ENCODE measurements at places on chromosomes 3 and 15. TPM values are rescaled to one million over a fixed set of nuclear protein-coding genes. Genes with fewer than 3 reads are reported as not detected.
A peak's percentile ranks its signal among the peaks of the same experiment; 100 is the strongest.

GRCh38 chr15:31848621-31849020 lies 181.7 kb upstream of the CHRNA7 start:
- no peaks in the 10 kb centered on the region for H3K4me1 ChIP-seq
- no peaks in the 10 kb centered on the region for H3K36me3 ChIP-seq
- H3K27me3 ChIP-seq, result no peaks in the 10 kb centered on the region
- no peak overlapping the region for H3K27ac ChIP-seq
- DNase-seq, result no peak
- H3K4me3 ChIP-seq, result no peak overlapping the region

The ARPIN gene
- total RNA-seq, result 18.7 TPM

DNA sequence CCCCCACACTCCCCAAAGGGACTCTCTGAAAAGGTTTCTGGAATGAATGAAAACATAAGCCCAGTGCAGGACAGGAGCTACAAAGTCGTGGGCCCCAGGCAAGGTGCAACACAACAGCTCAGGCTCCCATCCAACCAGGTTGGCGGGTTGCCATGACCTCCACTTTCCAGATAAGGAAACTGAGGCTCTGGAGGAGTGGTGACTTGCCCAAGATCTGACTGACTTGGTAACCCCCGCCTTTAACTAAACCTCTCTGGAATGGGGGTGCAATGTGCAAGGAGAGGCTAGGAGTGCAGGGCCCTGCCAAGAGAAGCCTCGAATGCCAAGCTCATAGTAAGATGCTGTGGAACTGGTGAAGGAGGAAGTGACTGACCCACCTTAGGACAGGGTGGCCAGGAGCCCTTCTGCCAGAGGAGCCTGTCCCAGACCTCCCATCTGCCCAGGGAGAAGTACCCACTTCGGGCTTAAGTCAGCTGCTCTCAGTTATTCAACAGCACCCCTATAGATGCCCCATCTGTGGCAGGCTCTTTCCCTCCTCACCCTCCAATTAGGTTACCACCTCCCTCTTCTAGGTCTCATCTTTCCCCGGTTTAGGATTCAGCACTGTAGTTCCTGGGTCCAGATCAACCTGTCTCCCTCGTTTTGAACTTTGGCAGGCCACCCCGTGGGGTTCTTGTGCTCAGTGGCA lies 553 bp upstream of the TNNC1 start:
- H3K27me3 ChIP-seq, result no peaks in the 10 kb centered on the region
- H3K27ac ChIP-seq, result no peak overlapping the region

The PLA2G4D gene
- total RNA-seq, result not detected

DNA sequence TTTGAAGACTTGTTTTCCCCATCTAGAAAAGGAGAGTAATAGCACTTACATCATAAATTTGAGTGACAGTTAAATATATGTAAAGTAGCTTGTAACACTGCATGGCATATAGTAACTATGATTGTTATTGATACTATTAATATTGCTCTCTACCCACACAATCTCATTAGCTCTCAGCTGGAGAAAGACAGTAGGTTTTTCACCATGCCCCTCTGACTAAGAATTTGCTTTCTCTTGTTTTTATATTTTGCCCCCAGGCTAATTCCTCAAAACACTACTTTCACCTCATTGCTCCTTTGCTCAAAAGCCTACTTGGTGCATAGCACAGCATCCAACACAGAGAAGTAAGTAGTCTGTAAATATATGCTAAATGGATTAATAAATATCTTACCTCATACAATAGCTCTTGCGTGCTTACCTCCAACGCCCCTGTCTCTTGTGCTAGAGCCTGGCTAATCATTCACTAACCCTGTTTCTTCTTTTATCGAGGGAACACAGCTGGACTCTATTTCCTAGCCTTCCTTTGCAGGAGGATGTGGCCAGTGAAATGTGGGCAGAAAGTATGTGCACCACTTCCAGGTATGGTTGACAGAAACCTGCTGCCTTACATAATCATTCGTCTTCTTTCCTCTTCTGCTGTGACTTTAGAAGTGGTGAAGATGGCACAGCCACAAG lies 190.0 kb downstream of the PLCH1 start:
- DNase-seq, result no peak
- no peaks in the 10 kb centered on the region for H3K27me3 ChIP-seq
- H3K4me3 ChIP-seq, result no peak overlapping the region
- H3K36me3 ChIP-seq, result no peaks in the 10 kb centered on the region
- no peak overlapping the region for H3K27ac ChIP-seq

The MASP1 gene
- total RNA-seq, result 0.31 TPM

The ANKRD34C gene
- total RNA-seq, result not detected

- DNase-seq, result no peak
- H3K4me3 ChIP-seq, result no peak overlapping the region
- H3K4me1 ChIP-seq, result peaks cover 39% of the 10 kb centered on the region
These were observed 257.4 kb upstream of the IL12A start for GRCh38 chr3:159731254-159731653.

DNA sequence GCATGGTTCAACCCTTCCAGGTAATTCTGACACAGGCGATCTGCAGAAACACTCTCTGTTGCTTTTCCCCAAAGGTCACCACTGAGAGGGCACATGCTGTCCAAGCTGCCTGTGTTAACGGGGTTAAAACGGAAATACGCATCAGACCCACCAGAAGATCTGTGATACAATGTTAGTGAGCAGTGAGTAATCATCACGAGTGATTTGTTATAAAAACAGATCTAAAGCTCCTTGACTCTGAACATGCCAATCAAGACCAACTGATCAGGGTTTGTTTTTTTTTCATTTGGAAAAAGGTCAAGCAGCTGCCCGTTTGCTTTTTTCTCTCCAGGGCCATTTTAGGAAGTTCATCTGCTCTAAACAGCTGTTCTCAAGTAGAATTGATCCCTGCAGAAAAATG lies 43.2 kb downstream of the FGF12 start:
- no peaks in the 10 kb centered on the region for H3K4me1 ChIP-seq
- no peaks in the 10 kb centered on the region for H3K36me3 ChIP-seq
- no peak overlapping the region for H3K27ac ChIP-seq

DNA sequence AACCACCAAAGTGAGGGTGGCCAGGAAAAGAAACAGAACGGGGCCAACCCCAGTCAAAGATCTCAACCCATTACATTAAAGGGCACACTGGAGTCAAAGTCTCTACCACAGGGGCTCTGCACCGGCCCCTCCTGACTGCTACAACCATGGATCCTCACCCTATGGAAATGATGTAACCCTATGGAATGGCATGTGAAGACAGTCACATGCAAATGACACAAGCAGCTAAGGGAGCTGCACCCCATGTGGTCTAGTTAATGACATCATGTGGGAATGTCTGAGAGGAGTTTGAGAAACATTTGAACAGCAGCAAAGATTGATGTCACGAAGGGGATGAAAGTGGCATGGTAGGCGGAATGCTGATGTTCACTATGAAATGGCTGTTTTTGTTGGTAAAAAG lies 298.2 kb upstream of the SLCO3A1 start:
- H3K36me3 ChIP-seq, result no peaks in the 10 kb centered on the region
- no peaks in the 10 kb centered on the region for H3K4me1 ChIP-seq
- DNase-seq, result no peak
- no peaks in the 10 kb centered on the region for H3K27me3 ChIP-seq
- H3K4me3 ChIP-seq, result no peak overlapping the region
- H3K27ac ChIP-seq, result no peak overlapping the region

DNA sequence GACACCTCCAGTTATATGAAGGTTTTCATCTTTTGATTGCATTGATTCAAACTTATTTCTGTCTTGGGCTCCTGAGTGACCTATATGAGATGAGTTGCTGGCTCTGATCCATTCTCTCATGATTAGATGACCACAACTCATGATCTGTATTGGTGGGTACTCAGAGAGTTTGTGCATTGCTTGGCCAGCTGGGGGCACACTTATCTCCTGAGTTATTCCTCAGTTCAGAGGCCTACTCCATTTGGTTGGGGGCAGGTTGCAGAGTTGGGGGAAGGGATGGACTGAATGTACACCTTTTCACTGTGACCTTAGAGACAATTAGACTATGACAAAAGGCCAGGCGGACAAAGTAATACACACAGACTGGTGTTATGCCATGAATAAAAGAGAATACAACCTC lies 166.2 kb upstream of the SEMA6D start:
- H3K27me3 ChIP-seq, result no peaks in the 10 kb centered on the region
- peak; percentile 20 for DNase-seq
- H3K4me1 ChIP-seq, result no peaks in the 10 kb centered on the region
- no peak overlapping the region for H3K27ac ChIP-seq
- H3K4me3 ChIP-seq, result no peak overlapping the region

The CPLX3 gene
- not detected for total RNA-seq

DNA sequence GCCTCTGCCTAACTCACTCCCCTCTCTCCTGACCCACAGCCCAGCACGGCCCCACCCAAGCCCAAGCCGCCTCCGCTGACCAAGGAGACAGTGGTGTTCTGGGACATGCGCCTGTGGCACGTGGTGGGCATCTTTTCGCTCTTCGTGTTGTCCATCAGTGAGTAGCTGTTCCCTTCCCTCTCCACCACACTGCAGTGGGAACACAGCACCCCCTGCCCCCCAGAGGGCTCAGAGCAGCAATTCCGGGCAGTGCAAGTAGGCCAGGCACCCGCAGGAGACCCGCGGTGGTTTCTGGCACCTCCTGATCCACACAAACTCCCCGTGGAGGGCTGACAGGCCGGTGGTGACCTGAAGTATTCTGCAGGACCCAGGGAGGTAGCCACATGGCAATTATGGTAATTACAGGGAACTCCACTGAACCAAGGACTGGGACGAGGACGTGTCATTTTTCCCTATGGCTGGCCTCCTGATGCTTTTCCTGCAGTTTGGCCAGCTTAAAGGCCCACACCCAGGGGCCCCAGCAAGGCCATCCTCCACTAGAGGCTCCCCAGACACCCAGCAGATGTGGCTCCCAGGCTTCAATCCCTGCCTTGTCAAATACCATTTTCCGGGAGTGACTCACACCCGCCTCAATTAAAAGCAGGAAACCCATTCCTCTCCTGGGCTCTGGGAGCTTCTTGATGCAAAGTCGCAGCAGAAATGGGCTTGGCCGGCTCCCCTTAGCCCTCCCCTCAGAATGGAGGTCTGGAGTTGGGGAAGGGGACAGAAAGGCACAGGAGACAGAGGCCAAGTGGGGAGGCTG lies 4.8 kb downstream of the TMIE start:
- H3K4me1 ChIP-seq, result peaks cover 11% of the 10 kb centered on the region
- no peaks in the 10 kb centered on the region for H3K36me3 ChIP-seq
- H3K27me3 ChIP-seq, result peaks cover 7% of the 10 kb centered on the region
- no peak overlapping the region for H3K4me3 ChIP-seq
- peak; percentile 39 for DNase-seq

The GASK1A gene
- not detected for total RNA-seq

- H3K4me3 ChIP-seq, result no peak overlapping the region
- H3K27ac ChIP-seq, result no peak overlapping the region
- no peaks in the 10 kb centered on the region for H3K36me3 ChIP-seq
- H3K4me1 ChIP-seq, result no peaks in the 10 kb centered on the region
These were observed 236.5 kb downstream of the IL20RB start for GRCh38 chr3:137194301-137194700.

DNA sequence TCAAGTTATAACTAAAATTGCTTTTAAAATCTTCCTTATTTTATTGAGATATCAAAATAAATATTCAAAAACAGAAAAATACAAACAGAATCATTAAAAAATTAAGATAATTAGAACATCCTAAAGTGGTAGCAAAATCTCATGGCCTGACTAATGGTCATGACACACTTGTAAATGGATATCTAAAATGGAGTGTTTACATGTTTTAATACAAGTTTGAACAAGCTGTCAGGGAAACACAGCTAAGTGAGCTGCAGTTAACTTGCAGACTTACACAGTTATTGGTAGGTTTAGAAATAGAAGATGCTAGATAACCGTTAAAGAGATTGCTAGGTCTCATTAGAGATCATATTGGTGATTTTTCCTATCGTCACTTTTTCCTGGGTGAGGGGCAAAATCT lies 242.3 kb downstream of the LPP start:
- no peaks in the 10 kb centered on the region for H3K27me3 ChIP-seq
- H3K36me3 ChIP-seq, result no peaks in the 10 kb centered on the region
- H3K27ac ChIP-seq, result no peak overlapping the region
- no peaks in the 10 kb centered on the region for H3K4me1 ChIP-seq
- H3K4me3 ChIP-seq, result no peak overlapping the region
- DNase-seq, result no peak

DNA sequence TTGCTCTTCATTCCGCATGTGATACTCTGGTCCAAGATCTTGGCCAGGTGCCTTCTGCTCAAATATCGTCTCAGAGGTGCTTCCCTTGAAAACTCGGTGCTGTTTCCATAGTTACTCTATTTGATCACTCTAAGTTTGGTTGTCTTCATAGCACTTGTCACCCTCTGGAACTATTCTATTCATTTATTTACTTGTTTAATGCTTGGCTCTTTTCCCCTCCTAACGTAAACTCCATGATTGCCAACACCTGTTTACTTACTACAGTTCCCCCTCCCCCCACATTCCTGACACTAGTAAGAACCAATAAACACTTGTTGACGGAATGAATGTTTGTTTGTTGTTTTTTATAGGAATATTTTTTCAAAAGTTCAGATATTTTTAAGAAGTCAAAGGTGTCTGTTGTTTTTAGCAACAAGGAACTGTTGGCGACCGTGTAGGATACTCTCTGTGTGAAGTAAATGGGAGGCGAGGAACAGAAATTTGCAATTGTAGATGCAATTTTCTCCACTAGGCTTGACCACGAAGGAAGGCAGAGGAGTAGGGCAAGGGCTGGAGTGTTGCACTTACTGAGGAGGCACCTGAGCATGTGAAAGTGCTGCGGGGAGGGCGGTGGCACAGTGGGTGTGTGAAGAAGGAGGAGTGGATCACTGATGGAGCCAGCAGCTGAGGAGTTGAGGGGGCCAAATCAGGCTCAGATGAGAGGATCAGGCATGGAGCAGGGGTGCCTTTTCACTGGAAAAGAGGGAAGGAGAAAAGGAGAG lies 48.4 kb downstream of the MOBP start:
- H3K4me3 ChIP-seq, result no peak overlapping the region
- no peak overlapping the region for H3K27ac ChIP-seq
- H3K4me1 ChIP-seq, result peaks cover 8% of the 10 kb centered on the region
- DNase-seq, result no peak

The SERPINI2 gene
- total RNA-seq, result not detected

DNA sequence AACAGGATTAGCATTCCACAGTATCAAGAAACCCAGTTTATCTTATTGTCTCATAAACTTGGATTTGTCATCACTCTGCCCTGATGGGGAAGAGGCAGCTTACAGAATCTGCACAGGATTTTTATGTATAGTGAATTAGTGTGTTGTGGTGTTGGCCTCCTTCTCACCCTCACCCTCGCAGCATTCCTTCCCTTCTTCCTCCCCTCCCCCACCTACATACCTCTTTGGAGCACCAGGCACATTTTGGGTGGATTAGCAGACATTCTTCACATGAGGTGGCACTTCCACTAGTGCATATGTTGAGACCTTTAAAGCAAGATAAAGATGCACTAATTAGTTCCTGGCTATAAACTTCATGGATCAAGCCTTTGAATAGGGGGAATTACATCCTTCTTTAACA lies 13.9 kb downstream of the ITGB5 start:
- H3K36me3 ChIP-seq, result no peaks in the 10 kb centered on the region
- no peaks in the 10 kb centered on the region for H3K27me3 ChIP-seq
- H3K4me1 ChIP-seq, result peaks cover 11% of the 10 kb centered on the region
- no peak overlapping the region for H3K27ac ChIP-seq
- no peak overlapping the region for H3K4me3 ChIP-seq

DNA sequence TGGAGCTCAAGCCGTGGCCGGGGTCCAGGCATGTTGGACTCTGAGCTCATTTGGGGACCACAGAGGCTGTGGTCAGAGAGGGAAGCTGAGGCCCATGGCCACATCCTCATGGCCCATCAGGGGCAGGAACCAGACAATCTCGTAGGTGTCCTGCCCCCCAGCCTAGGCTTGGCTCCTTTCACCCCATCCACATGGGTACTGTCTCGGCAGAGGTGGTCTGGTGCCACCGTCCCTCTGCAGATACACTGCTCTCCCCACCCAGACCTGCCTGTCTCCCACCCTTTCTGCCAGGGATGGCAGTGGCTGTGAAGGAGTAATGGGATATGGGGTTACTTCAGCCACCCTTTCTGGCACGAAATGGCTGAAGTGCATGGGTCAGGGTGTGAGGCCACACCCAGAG lies 7.9 kb downstream of the PRSS50 start:
- peaks cover 11% of the 10 kb centered on the region for H3K4me1 ChIP-seq
- DNase-seq, result no peak
- no peak overlapping the region for H3K27ac ChIP-seq
- H3K36me3 ChIP-seq, result no peaks in the 10 kb centered on the region
